Uterus (tissue), 4 donors: ENCODE measurements at places on chromosomes 16 and 17.

- DNase-seq, result no peak
- H3K27ac ChIP-seq, result no peak overlapping the region
- H3K4me1 ChIP-seq, result no peaks in the 10 kb centered on the region
- no peaks in the 10 kb centered on the region for H3K27me3 ChIP-seq
Measured at GRCh38 chr17:40290629-40291280, 3.1 kb downstream of the CDC6 start.

- no peaks in the 10 kb centered on the region for H3K27me3 ChIP-seq
- no peak overlapping the region for H3K27ac ChIP-seq
Measured at GRCh38 chr17:35713069-35713728, 18.2 kb upstream of the RASL10B start.

GRCh38 chr17:17679748-17680147 lies 1.5 kb upstream of the RAI1 start:
- H3K27ac ChIP-seq, result no peak overlapping the region
- H3K36me3 ChIP-seq, result no peaks in the 10 kb centered on the region
- no peaks in the 10 kb centered on the region for H3K27me3 ChIP-seq
- DNase-seq, result no peak

- no peak for DNase-seq
- H3K4me3 ChIP-seq, result no peak overlapping the region
- H3K4me1 ChIP-seq, result no peaks in the 10 kb centered on the region
- no peak overlapping the region for H3K27ac ChIP-seq
- H3K27me3 ChIP-seq, result no peaks in the 10 kb centered on the region
Measured at GRCh38 chr17:65222214-65222738, 85.1 kb downstream of the RGS9 start.

- H3K36me3 ChIP-seq, result no peaks in the 10 kb centered on the region
- no peak for DNase-seq
- no peak overlapping the region for H3K4me3 ChIP-seq
- H3K27ac ChIP-seq, result peak overlapping the region; percentile 65
- H3K4me1 ChIP-seq, result peaks cover 15% of the 10 kb centered on the region
Measured at GRCh38 chr16:24984903-24985675, 30.1 kb downstream of the ARHGAP17 start.

GRCh38 chr16:55040366-55041086 lies 109.9 kb downstream of the IRX5 start:
- no peak for DNase-seq
- H3K27me3 ChIP-seq, result no peaks in the 10 kb centered on the region

DNA sequence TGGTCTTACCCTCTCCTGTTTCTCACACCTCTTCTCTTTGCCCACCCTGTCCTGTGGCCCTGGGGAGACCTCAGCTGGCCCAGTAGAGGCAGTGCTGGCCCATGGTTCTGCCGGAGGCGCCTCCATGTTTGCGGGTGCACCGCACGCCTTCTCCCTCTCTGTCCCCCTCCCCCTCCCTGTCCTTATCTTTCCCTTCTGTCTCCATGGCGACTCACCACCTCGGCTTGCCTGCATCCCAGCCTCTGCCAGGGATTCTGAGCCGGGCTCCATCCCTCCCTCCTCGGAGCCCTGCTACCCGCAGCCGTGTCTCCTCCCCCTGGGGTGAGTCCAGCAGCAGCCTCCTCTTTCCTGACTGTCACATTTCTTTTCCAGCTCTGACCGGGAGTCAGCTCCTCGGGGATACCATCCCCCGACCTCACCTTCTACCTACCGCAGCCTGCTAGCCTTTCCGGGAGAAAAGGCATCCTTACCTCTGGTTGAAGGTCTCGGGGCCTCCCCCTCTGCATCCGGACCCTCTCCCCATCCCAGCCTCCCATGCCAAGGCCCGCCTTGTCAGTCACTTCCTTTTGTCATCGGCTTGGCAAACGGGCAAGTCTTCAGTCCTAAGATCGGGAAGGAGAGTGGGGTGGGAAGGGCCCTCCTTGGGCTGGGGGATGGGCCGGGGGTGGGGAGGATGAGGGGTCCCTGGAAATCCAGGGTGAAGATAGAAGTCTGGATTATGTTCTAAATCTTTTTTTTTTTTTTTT lies at the start of gene RNF112:
Gene RNF112, plus strand, starts transcription at position 358 of the 746 bp plus-strand sequence. Its CDS starts 177 bp downstream, at position 535.
- DNase-seq, result peak; percentile 41
- H3K27ac ChIP-seq, result no peak within 1 kb of the TSS
- H3K4me3 ChIP-seq, result no peak within 1 kb of the TSS
- no peaks in the 10 kb centered on the region for H3K36me3 ChIP-seq
- peaks cover 2% of the 10 kb centered on the region for H3K4me1 ChIP-seq
- no peaks in the 10 kb centered on the region for H3K27me3 ChIP-seq

GRCh38 chr17:82687375-82687861 lies 11.1 kb downstream of the RAB40B start:
- H3K27ac ChIP-seq, result no peak overlapping the region
- H3K27me3 ChIP-seq, result no peaks in the 10 kb centered on the region
- no peaks in the 10 kb centered on the region for H3K36me3 ChIP-seq
- no peaks in the 10 kb centered on the region for H3K4me1 ChIP-seq
- DNase-seq, result no peak

DNA sequence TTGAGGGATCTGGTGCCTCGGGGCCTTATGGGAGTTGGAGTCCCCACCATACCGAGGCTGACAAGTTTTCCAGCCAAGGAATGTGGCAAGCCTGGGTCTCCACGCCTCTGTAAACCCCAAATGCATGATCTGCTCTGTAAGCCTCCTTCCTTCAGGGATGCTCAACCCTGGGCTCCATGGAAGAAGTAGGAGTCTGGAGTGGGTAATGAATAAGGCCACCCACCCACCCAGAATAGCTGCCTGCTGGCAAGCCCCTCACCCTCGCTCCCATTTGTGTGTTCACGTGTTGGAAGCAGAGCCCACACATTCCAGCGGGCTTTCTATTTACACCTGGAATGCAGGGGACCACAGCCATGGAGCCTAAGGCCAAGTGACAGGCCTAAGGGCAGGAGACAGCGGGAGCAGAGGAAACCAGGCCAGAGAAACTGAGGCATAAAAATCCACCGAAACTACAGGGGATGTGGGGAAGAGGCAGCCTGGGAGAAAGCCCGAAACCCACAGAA lies 4.4 kb downstream of the DLG4 start:
- H3K27ac ChIP-seq, result peak overlapping the region; percentile 97
- no peaks in the 10 kb centered on the region for H3K36me3 ChIP-seq
- H3K4me3 ChIP-seq, result peak overlapping the region; percentile 71
- H3K27me3 ChIP-seq, result no peaks in the 10 kb centered on the region

- H3K4me3 ChIP-seq, result no peak overlapping the region
- DNase-seq, result no peak
- no peak overlapping the region for H3K27ac ChIP-seq
- H3K4me1 ChIP-seq, result no peaks in the 10 kb centered on the region
Measured at GRCh38 chr16:31400191-31400590, 7.1 kb downstream of the ITGAD start.

DNA sequence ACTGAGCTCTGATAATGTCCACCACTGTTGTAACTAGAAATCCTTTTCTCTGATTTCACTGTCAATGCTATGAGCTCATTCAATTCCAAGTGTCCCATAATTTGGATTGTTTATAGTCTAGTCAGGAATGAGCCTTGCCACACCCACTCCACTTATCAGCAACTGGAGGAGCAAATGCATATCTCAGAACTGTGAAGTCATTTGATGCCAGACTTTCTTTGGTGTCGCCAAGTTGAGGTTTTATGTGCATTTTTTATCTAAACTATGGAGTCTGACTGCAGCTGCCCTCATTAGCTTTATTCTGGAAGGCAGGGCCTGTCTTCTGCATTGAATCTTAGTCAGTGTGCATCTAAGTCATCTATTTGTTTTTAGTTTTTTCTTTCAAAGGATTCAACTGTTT lies 361.3 kb downstream of the PMP22 start:
- no peaks in the 10 kb centered on the region for H3K36me3 ChIP-seq
- H3K4me3 ChIP-seq, result no peak overlapping the region
- no peaks in the 10 kb centered on the region for H3K27me3 ChIP-seq
- H3K4me1 ChIP-seq, result no peaks in the 10 kb centered on the region

GRCh38 chr17:15432807-15433611 lies 34.4 kb downstream of the CDRT4 start:
- H3K4me1 ChIP-seq, result peaks cover 6% of the 10 kb centered on the region
- peak overlapping the region; percentile 40 for H3K27ac ChIP-seq
- peak; percentile 37 for DNase-seq
- no peak overlapping the region for H3K4me3 ChIP-seq
- no peaks in the 10 kb centered on the region for H3K27me3 ChIP-seq

DNA sequence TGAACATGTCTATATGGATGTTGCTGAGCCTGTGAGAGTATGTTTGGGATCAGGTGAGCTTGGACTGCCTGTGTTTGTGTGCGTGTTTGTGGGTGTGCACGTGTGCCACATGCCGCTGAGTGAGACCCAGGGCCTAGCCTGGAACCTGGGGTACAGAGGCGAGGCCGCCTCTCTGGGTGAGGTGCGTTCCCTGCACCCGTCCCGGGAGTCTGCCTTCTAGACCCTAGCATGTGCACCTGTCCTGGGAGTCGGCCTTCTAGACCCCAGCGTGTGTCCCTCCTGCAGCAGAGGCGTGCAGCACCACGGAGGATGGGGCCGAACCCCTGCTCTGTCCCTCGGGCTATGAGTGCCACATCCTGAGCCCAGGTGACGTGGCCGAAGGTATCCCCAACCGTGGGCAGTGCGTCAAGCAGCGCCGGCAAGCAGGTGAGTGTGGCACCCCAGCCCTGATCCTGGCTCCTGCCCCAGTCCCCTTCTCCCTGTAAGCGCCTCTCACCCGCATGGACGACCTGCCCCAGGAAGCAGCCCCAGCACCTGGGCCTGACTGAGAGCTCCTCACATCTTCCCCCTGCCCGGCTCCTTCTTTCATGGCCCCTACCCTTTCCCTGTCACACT lies 24.6 kb downstream of the WFDC1 start:
- H3K27me3 ChIP-seq, result no peaks in the 10 kb centered on the region
- no peaks in the 10 kb centered on the region for H3K36me3 ChIP-seq
- no peak for DNase-seq
